ENCODE measurements at places on chromosomes 3 and 15. TPM values are rescaled to one million over a fixed set of nuclear protein-coding genes. Genes with fewer than 3 reads are reported as not detected.

- H3K27me3 ChIP-seq: no peaks in the 10 kb centered on the region
- H3K36me3 ChIP-seq: no peaks in the 10 kb centered on the region
- DNase-seq: no peak
- no peaks in the 10 kb centered on the region for H3K4me1 ChIP-seq
Measured at GRCh38 chr3:87121856-87122255, 105.3 kb upstream of the CHMP2B start.

Gene SPATA12
- polyA plus RNA-seq: 0.10 TPM

- H3K27ac ChIP-seq: no peak overlapping the region
- peak; percentile 3 for DNase-seq
- no peaks in the 10 kb centered on the region for H3K36me3 ChIP-seq
- H3K4me1 ChIP-seq: no peaks in the 10 kb centered on the region
- no peaks in the 10 kb centered on the region for H3K27me3 ChIP-seq
Measured at GRCh38 chr3:31004025-31004678, 109.7 kb upstream of the GADL1 start.

DNA sequence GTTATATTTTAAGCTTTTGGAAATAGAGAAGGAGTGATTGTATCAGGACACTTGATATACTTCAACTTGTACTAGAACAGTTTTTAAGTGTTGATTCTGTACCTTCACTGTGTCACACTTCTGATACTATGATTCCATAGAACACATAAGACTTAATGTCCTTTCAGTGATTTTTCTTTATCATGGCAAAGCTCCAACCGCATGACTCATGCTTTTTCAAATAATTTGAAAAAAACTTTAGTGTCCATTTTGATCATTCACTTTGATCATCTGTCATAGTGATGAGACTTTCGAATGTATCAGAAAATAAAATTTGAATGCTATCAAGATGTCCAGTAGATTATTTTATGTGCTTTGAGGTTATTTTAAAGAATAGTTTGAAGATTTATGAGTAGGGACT is 32.0 kb downstream of the AP4E1 start:
- H3K27me3 ChIP-seq: no peaks in the 10 kb centered on the region
- no peaks in the 10 kb centered on the region for H3K4me1 ChIP-seq
- peaks cover 93% of the 10 kb centered on the region for H3K36me3 ChIP-seq
- no peak overlapping the region for H3K4me3 ChIP-seq
- no peak for DNase-seq
- no peak overlapping the region for H3K27ac ChIP-seq

DNA sequence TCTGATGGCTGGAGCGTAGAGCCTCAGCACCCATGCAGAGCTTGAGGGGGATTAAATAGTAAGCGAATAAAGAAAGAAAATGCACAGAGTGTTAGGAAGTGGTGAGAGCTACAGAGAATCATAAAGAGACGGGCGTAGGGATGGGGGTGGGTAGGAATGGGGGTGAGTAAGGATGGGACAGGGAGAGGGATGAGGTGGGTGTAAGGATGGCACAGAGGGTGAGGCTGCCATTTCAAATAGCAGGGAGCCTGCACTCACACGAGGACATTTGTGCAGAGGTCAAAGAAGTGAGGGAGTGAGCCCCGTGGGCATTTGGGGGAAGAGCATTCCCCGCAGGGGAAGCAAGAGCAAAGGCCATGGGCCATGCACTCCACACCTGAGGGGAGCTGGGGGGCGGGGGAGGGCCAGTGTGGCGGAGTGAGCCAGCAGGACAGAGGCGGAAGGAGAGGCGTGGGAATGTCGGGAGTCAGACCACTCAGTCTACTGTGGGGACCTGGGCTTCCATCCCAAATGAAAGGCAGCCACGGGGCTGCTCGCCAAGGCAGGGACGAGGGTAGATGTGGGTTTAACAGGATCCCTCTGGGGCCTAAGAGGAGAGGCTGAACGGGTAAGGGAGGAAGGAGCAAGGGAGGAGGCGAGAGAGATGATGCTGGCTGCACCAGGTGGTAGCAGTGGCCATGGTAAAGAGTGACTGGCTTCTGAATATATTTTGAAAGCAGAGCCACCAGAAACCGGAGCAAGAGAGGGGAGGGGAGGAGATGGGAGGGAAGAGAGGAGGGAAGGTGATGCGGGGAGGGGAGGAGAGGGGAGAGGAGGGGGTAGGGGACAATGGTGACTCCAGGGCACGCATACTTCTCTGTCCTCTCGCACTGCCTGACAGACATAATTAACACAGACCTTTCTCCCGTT is 35.2 kb upstream of the SLC6A6 start:
- H3K4me3 ChIP-seq: no peak overlapping the region
- no peak for DNase-seq
- peaks cover 37% of the 10 kb centered on the region for H3K4me1 ChIP-seq
- no peak overlapping the region for H3K27ac ChIP-seq
- no peaks in the 10 kb centered on the region for H3K36me3 ChIP-seq

- DNase-seq: peak; percentile 21
- H3K4me1 ChIP-seq: no peaks in the 10 kb centered on the region
- no peak overlapping the region for H3K4me3 ChIP-seq
- H3K27me3 ChIP-seq: peaks cover 2% of the 10 kb centered on the region
Measured at GRCh38 chr3:138180375-138181029, 5.8 kb upstream of the DBR1 start.

DNA sequence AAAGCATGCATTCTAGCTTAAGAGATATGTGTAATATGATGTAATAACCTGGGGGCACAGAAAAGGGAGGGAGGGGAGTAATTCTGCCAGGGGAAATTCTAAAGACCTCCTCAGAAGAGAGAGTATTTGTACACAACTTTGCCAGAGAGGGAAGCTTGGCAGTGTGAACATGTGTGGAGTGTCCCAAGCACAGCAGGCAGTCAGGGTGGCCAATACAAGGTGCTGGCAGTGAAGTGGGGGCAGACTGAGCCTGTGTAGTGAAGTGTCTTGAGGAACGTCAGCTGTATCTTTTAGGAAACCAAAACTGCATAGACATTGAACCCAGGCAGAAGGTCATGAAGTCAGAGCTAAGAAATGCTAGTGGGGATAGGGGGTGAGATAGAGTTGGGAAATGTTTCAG is 29.7 kb upstream of the TMEM42 start:
- H3K27me3 ChIP-seq: no peaks in the 10 kb centered on the region
- H3K4me1 ChIP-seq: no peaks in the 10 kb centered on the region
- peaks cover 55% of the 10 kb centered on the region for H3K36me3 ChIP-seq
- no peak for DNase-seq

DNA sequence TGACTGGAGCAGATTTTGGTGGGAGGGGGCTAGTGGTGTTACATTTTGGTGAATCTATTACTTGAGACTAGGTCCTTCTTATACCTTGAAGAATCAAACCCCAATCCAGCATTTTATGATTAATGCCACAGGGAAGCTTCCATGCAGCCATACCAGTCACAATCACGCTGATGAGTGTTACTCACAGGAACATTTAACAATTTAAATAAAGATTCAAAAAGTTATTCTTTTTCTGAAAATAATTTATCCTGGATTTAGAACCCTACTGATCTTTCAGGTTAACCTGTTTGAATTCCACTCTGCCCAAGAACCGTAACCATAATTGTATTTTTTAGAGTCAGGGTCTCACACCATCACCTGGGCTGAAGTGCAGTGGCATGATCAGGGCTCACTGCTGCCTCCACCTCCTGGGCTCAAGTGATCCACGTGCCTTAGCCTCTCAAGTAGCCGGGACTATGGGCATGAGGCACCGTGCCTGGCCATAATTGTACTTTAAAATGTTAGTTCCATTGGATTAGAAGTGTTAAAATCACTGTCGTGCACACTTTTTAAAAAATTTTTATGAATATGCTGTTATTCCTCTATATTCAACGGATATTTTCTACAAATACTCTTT is 929 bp upstream of the MTMR10 start:
- H3K36me3 ChIP-seq: peaks cover 11% of the 10 kb centered on the region
- peak overlapping the region; percentile 57 for H3K4me3 ChIP-seq
- peak overlapping the region; percentile 51 for H3K27ac ChIP-seq
- no peaks in the 10 kb centered on the region for H3K27me3 ChIP-seq

- H3K36me3 ChIP-seq: no peaks in the 10 kb centered on the region
- no peaks in the 10 kb centered on the region for H3K4me1 ChIP-seq
- H3K27ac ChIP-seq: no peak overlapping the region
- DNase-seq: no peak
Measured at GRCh38 chr15:92870010-92870591, 30.0 kb upstream of the CHD2 start.

Gene COL6A6
- not detected for polyA plus RNA-seq

GRCh38 chr3:58686847-58687246 is 20.3 kb upstream of the FAM3D start:
- H3K36me3 ChIP-seq: no peaks in the 10 kb centered on the region
- H3K27me3 ChIP-seq: no peaks in the 10 kb centered on the region
- no peak for DNase-seq
- H3K27ac ChIP-seq: no peak overlapping the region

GRCh38 chr3:9500108-9501050 is 53.2 kb downstream of the LHFPL4 start:
- no peak overlapping the region for H3K4me3 ChIP-seq
- H3K27me3 ChIP-seq: peaks cover 9% of the 10 kb centered on the region
- no peaks in the 10 kb centered on the region for H3K4me1 ChIP-seq
- no peak overlapping the region for H3K27ac ChIP-seq

- no peak for DNase-seq
- no peak overlapping the region for H3K27ac ChIP-seq
- no peaks in the 10 kb centered on the region for H3K27me3 ChIP-seq
- H3K4me1 ChIP-seq: peaks cover 33% of the 10 kb centered on the region
- no peak overlapping the region for H3K4me3 ChIP-seq
- H3K36me3 ChIP-seq: peaks cover 26% of the 10 kb centered on the region
Measured at GRCh38 chr3:141523615-141524375, 37.0 kb downstream of the RASA2 start.

Gene GOLIM4
- polyA plus RNA-seq: 3.5 TPM

Gene MCTP2
- polyA plus RNA-seq: 7.4 TPM

Gene POPDC2
- 0.58 TPM for polyA plus RNA-seq

DNA sequence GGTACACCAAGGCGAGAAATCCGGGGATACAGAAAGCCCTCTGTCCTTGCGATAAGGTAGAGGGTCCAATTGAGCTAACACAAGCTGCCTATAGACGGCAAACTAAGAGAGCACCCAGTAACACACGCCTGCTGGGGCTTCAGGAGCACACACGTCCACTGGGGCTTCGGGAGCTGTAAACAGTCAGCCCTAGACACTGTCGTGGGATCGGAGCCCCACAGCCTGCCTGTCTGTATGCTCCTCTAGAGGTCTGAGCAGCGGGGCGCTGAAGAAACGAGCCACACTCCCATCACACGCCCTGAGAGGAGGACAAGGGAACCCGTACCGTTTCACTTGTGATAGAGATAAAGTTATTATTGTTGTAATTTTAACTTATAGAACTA is 486 bp downstream of the SAMMSON start:
- H3K27me3 ChIP-seq: no peaks in the 10 kb centered on the region
- no peaks in the 10 kb centered on the region for H3K36me3 ChIP-seq
- H3K4me3 ChIP-seq: no peak overlapping the region
- DNase-seq: no peak

Gene MLF1
- polyA plus RNA-seq: 0.41 TPM

Gene ALPK3
- 0.12 TPM for polyA plus RNA-seq

Gene SERPINI2
- polyA plus RNA-seq: not detected

- DNase-seq: peak; percentile 0
- H3K36me3 ChIP-seq: no peaks in the 10 kb centered on the region
- peaks cover 3% of the 10 kb centered on the region for H3K27me3 ChIP-seq
- H3K4me3 ChIP-seq: no peak overlapping the region
- H3K27ac ChIP-seq: no peak overlapping the region
Measured at GRCh38 chr3:179929091-179929529, 107.6 kb downstream of the PEX5L start.

Gene ATP2C1
- polyA plus RNA-seq: 22.0 TPM

Gene CD96
- 0.33 TPM for polyA plus RNA-seq

DNA sequence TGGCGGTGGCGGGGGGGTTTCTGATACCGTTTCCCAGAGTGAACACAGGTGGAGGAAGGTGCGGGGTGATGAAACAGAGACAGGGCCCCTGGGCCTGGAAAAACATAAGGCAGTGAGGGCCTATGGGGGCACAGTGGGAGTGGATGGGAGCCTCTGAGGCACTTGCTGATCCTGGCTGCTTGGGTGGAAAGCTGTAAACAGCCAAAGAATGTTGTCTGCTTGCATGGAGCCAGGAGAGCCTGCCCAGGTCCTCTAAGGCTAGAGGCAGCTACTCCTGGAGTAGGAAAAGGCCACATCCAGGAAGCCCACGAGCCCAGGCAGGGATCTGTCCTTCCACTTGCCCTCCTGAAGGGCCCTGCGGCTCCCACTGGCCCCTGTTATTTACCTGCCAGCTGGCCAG is 2.9 kb upstream of the SEMA3B start:
- H3K27me3 ChIP-seq: peaks cover 22% of the 10 kb centered on the region
- no peaks in the 10 kb centered on the region for H3K4me1 ChIP-seq
- no peak overlapping the region for H3K4me3 ChIP-seq
- H3K27ac ChIP-seq: no peak overlapping the region
- no peaks in the 10 kb centered on the region for H3K36me3 ChIP-seq
- no peak for DNase-seq

GRCh38 chr3:45579251-45579650 is 15.3 kb upstream of the LIMD1 start:
- H3K27ac ChIP-seq: no peak overlapping the region
- H3K4me3 ChIP-seq: no peak overlapping the region
- no peaks in the 10 kb centered on the region for H3K27me3 ChIP-seq
- DNase-seq: no peak
- no peaks in the 10 kb centered on the region for H3K36me3 ChIP-seq

- H3K27ac ChIP-seq: no peak overlapping the region
- H3K4me3 ChIP-seq: no peak overlapping the region
- H3K4me1 ChIP-seq: peaks cover 26% of the 10 kb centered on the region
- H3K36me3 ChIP-seq: no peaks in the 10 kb centered on the region
Measured at GRCh38 chr15:59294574-59295260, 78.0 kb downstream of the MYO1E start.

DNA sequence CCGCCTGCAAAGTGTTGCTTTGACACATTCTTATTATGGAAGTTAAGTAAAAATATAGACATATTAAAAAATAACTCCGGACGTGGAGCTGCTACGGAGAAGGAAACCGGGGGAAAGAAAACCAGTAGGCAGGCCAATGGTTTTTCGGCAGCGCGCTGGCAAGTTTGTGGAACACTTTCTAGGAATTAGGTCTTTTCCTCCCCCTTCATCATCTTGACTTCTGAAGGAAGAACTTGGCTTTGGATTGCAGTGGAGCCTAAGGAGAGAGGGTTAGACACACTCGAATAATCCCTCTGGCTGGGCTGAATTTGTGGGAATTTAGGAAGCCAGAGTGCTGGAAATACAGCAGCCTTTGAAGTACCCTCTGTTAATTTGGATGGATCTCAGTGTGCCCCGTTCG is 317 bp downstream of the ROBO2 start:
- H3K4me3 ChIP-seq: no peak overlapping the region
- H3K36me3 ChIP-seq: no peaks in the 10 kb centered on the region
- DNase-seq: no peak
- no peak overlapping the region for H3K27ac ChIP-seq

GRCh38 chr3:156389449-156389950 is 165.4 kb downstream of the SSR3 start:
- no peak overlapping the region for H3K27ac ChIP-seq
- H3K27me3 ChIP-seq: no peaks in the 10 kb centered on the region
- H3K36me3 ChIP-seq: no peaks in the 10 kb centered on the region
- DNase-seq: no peak
- no peaks in the 10 kb centered on the region for H3K4me1 ChIP-seq

- H3K36me3 ChIP-seq: no peaks in the 10 kb centered on the region
- no peak overlapping the region for H3K27ac ChIP-seq
- DNase-seq: no peak
- H3K4me3 ChIP-seq: no peak overlapping the region
- no peaks in the 10 kb centered on the region for H3K27me3 ChIP-seq
- H3K4me1 ChIP-seq: peaks cover 4% of the 10 kb centered on the region
Measured at GRCh38 chr15:41780727-41781126, 6.4 kb downstream of the MAPKBP1 start.

GRCh38 chr3:61741551-61741950 is 180.2 kb downstream of the PTPRG start:
- H3K4me1 ChIP-seq: no peaks in the 10 kb centered on the region
- H3K4me3 ChIP-seq: no peak overlapping the region
- H3K36me3 ChIP-seq: no peaks in the 10 kb centered on the region
- DNase-seq: no peak
- H3K27ac ChIP-seq: no peak overlapping the region

All from CD14-positive monocyte (primary cell).